ENCODE measurements at places on chromosomes 1 and 21. TPM values are rescaled to one million over a fixed set of nuclear protein-coding genes. Genes with fewer than 3 reads are reported as not detected.

Gene ADCY10
- 0.12 TPM for total RNA-seq

GRCh38 chr1:239566074-239566473 is 179.7 kb downstream of the CHRM3 start:
- no peak overlapping the region for H3K27ac ChIP-seq
- no peaks in the 10 kb centered on the region for H3K27me3 ChIP-seq
- H3K4me3 ChIP-seq, result no peak overlapping the region
- no peaks in the 10 kb centered on the region for H3K36me3 ChIP-seq
- no peak for DNase-seq

DNA sequence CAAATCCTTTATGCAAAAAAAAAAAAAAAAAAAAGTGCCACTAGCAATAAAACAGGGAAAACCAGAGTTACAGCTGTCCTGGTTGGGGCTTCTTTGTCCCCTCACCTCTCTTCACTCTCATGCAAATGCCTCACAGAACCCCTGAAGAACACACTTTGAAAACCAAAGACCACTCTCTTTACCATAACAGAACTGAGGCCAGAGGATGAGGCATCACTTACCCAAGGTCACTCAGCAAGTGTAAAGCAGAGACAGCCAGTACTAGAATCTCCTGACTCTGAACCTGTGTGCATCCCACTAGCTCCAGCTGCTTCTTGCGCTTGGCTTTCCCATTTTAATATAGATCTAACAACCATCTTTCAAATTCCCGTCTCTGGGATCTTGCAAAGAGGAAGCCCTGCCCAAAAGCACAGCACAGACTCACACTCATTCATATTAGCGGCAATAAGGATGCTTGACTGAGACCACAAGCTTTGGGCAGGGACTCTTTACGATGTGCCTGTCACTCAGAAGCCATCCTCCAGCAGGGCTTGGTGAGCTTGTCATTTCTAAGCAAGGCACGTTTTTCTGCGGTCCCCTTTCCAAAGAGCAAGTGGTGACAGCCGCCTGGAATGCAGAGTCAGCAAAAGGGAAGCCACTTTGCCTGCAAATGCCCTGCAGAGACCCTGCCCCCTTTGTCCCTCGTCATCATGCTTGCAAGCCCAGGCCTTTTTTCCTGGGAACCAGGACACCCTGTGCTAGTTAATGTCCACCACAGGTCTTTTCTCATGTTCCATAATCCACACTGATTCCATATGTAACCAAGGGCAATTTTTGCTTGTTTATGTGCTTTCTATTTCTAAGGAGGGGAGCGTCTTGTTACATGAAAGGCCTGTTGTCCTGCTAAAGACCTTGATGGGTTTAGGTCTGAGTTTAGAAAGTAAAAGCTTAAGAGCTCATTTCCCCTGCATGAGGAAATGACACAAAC is 76.5 kb upstream of the NFIA start:
- H3K36me3 ChIP-seq, result no peaks in the 10 kb centered on the region
- no peaks in the 10 kb centered on the region for H3K27me3 ChIP-seq
- no peak for DNase-seq
- H3K4me3 ChIP-seq, result no peak overlapping the region

- H3K4me3 ChIP-seq, result no peak overlapping the region
- peaks cover 3% of the 10 kb centered on the region for H3K4me1 ChIP-seq
- no peaks in the 10 kb centered on the region for H3K36me3 ChIP-seq
Observed at GRCh38 chr21:35424122-35424521, 375.0 kb upstream of the RUNX1 start.

- no peaks in the 10 kb centered on the region for H3K36me3 ChIP-seq
- peaks cover 16% of the 10 kb centered on the region for H3K27me3 ChIP-seq
- no peaks in the 10 kb centered on the region for H3K4me1 ChIP-seq
- H3K4me3 ChIP-seq, result no peak overlapping the region
- no peak overlapping the region for H3K27ac ChIP-seq
Observed at GRCh38 chr1:6423321-6423999, 1.1 kb upstream of the ESPN start.

DNA sequence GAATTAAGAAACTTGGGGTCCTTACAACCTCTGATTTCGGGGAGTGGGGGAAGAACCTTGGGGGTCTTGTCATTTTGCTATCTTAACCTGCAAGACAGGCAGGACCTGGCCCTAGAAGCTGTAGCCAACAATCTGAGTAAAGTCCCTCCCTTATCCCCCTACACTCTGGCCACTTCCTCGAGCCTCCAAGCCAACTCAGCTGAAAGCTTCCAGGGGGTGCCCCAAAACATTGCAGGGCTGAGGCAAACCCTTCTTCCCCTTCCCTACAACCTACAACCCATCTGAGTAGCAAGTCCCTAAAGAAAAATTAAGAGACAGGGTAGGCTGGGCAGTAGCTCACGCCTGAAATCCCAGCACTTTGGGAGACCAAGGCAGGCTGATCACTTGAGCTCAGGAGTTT is 5.0 kb downstream of the CERS2 start:
- H3K27me3 ChIP-seq, result no peaks in the 10 kb centered on the region
- H3K4me3 ChIP-seq, result no peak overlapping the region
- peaks cover 27% of the 10 kb centered on the region for H3K4me1 ChIP-seq
- H3K36me3 ChIP-seq, result no peaks in the 10 kb centered on the region
- no peak for DNase-seq
- H3K27ac ChIP-seq, result no peak overlapping the region
